ENCODE measurements at places on chromosomes 4 and X.

- DNase-seq: no peak
Measured at GRCh38 chr4:174423257-174423944, 98.9 kb downstream of the HPGD start.

DNA sequence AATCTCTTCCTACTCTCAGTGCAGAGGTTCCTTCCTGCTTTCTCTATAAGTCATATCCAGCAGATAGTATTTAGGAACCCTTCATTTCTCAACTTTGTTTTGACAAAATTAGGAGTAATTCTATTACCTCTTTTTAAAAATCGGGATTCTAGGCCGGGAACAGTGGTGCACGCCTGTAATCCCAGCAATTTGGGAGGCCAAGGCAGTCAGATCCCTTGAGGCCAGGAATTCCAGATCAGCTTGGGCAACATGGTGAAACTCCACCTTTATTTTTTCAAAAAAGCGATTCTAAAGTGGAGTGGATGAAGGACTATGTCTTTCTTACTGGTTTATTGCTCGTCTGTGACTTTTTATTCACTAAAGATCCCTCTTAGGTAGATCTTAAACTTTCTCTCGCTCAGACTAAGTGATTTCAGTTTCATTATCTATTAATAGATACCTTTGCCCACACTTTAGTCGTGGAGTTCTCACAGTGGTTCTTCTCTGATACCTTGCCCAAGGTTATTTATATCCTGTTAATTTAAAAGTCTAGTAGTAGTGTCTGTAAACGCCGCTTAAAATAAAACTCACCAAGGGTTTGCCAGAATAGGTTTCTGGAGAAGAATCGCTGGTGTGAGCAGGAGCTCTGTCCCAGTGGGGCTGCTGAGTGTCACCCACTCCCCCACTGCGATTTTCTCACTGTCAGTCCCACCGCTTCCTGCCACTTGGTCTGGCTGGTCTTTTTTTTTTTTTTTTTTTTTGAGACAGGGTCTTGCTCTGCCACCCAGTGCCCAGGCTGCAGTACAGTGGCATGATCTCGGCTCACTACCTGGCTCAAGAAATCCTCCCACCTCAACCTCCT lies 27.0 kb upstream of the TMEM131L start:
- no peak for DNase-seq

GRCh38 chr4:133156096-133156495 lies 7.0 kb downstream of the PCDH10 start:
- DNase-seq: no peak

GRCh38 chrX:53715346-53715924 lies 28.9 kb upstream of the HUWE1 start:
- no peak for DNase-seq

GRCh38 chr4:74085669-74086068 lies 13.3 kb downstream of the CXCL2 start:
- no peak for DNase-seq

- DNase-seq: no peak
Measured at GRCh38 chr4:76457885-76458284, 22.9 kb downstream of the SHROOM3 start.

DNA sequence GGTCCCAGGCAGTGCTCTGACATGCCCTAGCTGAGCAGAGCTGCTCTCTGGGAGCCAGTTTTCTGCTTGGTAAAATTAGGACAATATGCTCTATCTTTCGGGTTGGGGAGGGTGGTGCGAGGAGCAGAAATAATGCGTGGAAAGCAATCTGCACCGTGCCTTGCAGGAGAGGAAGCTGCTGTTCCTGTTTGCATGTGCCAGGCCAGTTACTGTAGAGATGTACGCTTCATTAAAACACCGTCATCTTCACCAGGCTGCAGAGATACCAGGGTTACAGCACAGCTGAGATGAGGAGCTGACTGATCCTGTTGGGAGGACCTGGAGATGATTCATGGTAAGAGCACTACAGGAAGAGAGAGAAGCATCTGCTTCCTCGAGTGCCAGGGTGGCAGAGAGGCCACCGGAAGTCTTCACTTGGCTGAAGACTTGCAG lies 29.5 kb upstream of the IRF2 start:
- DNase-seq: peak; percentile 72

DNA sequence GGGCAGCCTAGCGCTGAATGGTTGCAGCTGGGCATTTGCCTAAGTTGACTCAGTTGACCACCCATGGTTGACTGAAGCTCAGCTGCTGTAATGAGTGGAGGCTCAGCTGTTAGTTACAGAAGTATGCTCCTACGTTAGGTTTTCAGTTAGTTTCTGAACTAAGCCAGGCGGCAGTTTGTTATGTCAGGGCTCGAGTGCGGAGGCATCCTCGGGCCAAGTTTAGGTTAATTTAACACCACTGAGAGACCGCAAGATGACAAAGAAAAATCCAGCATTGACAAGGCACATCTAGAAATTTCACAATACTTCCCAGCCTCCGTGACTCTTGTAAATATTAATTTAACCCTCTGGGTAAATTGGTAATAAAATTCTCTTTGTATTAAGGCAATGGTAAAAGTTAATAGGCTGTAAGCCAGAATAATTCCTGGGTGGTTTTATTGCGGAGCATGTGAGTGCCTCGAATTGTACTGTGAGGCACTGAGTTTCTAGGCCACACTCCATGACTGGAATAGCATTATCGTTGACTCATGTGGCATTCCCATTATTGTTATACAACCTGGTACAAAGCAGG lies 33.1 kb upstream of the CDKN2AIP start:
- DNase-seq: no peak

- DNase-seq: no peak
Measured at GRCh38 chrX:42530027-42530426, 247.9 kb downstream of the PPP1R2C start.

- no peak for DNase-seq
Measured at GRCh38 chr4:5932035-5932568, 39.2 kb upstream of the CRMP1 start.

GRCh38 chrX:47808904-47809788 lies 27.6 kb upstream of the ZNF81 start:
- DNase-seq: no peak

DNA sequence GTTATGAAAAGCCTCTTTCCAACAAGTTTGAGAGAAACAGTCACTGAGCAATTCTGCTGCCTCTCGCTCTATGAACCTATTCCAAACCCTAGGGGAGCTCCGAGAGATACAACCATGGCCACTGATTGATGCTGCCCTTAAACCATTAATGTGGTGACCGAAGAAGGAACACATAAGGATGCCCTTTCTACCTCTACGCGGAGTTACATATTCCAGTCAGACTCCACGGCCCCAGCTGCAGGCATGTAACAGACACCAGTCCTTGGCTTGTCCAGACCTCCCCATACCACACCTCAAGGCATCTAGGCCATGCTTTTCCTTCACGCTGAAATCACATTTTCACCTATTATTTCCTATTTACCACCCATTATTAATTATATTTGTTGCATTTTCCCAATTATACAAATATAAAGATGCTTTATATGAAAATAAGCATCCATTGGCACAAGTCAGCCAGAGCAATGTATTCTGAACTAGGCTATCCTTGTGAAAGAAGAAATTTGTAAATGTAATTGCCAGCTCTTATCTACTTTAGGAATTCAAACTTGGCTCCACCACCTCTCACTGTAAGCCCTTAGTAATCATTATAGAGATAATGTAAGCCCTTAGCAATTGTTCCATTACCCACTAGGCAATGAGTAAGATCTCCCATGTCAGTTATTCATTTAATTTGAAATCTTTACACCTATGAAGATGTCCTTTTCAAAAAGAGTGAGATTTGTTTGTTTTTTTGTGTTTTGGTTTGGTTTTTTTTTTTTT lies 338.4 kb downstream of the NR3C2 start:
- no peak for DNase-seq

GRCh38 chr4:97786306-97786920 lies 356.9 kb downstream of the STPG2 start:
- no peak for DNase-seq

DNA sequence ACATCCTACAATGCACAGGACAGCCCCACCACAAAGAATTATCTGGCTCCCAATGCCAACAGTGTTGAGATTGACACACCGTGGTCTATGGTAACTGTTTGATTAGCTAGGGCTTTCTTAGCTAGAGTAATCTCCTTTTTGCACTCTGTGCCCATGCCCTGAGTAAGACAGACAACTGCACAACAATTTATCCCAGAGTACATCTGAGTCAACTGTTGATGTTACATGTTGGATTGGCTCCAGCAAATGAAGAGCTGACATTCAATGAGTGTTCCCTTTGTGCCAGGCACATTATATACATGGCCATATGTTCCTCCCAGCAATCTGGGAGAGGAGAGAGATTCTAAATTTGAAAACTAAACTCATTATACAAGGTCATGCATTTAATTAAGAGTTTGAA lies 3.9 kb upstream of the FAM9C start:
- DNase-seq: no peak

DNA sequence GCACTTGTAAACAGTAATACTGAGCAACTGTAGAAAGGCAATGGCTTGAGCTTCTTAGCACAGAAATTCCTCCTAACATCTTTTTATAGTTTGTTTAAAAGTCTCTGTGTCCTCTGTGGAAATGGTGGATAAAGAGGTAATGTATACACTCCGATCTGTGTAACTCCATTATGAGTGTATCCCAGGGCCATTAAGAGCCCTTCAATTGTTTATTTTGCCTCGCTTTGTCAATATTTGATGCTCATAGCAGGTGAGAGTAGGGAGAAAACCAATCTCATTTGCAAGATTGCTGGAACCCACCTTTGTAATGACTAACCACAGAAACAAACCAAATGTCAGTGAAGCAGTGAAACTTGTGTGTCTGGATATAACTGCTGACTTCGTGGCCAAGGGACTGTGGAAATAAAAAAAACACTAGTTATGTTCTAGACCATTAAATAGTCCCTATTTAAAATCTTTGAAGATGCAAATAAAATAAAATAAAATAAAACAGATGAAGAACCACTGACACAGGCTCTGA lies 598.2 kb upstream of the BOD1L1 start:
- no peak for DNase-seq

DNA sequence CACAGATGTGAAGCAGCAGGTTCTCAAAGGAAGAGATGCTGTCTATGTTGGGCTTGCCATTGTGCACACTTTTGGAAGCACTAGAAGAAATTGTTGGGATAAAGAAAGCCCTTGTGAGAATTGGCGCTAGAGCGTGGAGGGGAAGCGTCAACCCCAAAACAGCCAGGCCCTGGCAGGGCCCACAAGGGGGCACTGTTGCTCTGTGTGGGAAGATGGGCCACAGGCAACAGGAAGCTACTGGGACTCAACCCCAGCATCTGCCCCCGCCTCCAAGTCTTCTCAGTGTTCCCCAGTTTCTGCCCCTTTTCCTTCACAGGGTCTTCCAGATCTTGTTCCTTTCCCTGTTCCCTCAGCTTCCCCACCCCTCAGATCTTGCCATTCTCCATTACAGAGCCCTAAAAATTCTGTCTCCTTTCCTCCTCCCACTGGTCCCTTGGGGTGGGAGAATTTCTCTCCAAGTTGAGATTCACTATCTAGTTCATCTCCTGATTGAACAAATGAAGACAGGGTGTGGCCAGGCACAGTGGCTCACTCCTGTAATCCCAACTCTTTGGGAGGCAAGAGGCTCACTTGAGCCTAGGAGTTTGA lies 85.5 kb downstream of the STARD8 start:
- DNase-seq: peak; percentile 61

GRCh38 chr4:118173126-118173525 lies 138.8 kb downstream of the NDST3 start:
- DNase-seq: no peak

GRCh38 chr4:1176398-1177273 lies 4.3 kb upstream of the SPON2 start:
- DNase-seq: no peak

- DNase-seq: no peak
Measured at GRCh38 chr4:42656679-42656943, 294 bp downstream of the ATP8A1 start.

Measured in T-helper 1 cell (primary cell).